ENCODE measurements at places on chromosomes 11 and 22.

GRCh38 chr11:21865541-21865940 is 327.3 kb upstream of the ANO5 start:
- no peak for DNase-seq

DNA sequence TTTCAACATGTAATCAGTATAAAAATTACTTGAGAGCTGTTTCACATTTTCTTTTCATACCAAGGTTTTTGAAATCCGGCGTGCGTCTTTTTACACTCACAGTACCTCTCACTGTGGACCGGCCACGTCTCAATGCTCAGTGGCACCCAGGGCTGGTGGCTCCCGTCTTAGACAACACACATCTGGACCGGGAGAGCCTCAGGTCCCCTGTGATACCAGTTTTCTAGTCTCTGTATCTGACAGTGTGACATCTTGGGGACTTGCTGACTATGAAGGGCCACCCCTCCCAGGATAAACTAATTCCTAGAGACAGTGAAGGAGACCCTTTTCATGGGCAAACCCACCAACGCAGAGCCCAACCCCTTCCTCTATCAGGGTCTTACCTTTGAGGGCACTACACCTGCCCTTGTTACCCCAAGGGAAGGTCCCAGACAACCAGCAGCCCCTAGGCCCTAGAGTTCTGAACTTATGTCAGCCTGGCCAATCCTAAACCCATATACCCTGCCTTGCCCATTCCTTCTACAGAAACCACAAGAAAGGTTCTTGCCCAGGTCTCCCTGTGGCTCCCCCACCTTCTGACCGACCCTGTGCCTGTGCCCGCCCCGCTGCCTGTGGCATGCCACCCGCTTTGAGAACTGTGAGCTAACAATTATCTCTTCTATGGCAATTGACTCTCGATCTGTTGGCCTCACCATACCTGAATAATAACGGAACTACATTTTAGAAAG is 6.1 kb upstream of the ASCL2 start:
- DNase-seq, result no peak

DNA sequence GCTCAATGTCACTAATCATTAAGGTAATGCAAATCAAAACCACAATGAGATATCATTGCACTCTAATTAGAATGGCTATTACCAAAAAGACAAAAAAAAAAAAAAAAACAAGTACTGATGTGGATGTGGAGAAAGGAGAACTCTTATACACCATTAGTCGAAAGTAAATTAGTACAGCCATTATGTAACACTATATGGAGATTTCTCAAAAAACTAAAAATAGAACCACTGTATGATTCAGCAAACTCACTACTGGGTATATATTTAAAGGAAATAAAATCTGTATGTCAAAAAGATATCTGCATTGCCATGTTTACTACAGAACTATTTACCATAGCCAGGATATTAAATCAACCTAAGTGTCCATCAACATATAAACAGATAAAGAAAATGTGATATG is 265.4 kb upstream of the ARHGAP20 start:
- no peak for DNase-seq

DNA sequence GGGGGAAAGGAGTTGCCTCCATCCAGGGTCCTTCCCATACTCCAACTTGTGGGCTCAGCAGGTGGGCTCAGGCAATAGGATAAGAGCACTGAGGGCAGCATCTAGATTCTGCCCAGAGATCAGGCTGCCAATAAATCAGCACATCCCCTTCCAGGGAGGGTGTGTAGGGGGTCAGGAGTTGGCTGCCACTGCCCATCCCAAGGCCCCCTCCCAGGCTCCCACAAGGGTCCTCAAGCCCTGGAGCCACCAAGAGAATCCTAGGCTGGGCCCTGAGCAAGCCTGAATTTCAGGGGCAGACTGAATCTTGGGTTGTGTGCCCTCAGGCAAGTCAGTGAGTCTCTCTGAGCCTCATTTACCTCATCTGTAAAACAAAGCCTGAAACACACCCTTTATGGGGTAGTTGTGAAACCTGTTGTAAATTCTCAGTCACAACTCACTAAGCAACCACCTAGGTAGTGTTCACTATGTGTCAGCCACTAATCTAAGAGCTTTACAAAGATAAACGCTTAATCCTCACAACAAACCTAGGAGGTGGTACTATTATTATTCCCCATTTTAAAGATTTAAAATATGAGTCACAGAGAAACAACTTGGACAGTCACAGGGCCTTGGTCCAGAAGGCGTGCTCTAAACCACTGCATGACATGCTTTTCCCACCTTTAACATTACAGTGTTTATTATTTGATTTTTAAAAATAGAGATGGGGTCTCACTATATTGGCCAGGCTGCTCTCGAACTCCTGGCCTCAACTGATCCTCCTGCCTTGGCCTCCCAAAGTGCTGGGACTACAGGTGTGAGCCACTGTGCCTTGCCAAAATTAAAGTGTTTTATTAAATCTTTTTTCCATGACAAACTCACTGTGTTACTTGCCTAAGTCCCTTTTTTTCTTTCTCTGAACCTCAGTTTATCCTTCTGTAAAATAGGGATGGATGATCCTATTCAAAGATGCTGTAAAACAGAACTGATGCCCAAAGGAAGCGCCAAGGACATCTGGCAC is 36.2 kb downstream of the LMO1 start:
- DNase-seq, result no peak

- peak; percentile 94 for DNase-seq
Measured at GRCh38 chr11:842370-843002, at the start of the genes POLR2L and TSPAN4. POLR2L (minus strand) TSS chr11:842529; CDS start chr11:842508, 21 bp downstream. TSPAN4 (plus strand) TSS chr11:842852; CDS start chr11:850305, 7,453 bp downstream.

DNA sequence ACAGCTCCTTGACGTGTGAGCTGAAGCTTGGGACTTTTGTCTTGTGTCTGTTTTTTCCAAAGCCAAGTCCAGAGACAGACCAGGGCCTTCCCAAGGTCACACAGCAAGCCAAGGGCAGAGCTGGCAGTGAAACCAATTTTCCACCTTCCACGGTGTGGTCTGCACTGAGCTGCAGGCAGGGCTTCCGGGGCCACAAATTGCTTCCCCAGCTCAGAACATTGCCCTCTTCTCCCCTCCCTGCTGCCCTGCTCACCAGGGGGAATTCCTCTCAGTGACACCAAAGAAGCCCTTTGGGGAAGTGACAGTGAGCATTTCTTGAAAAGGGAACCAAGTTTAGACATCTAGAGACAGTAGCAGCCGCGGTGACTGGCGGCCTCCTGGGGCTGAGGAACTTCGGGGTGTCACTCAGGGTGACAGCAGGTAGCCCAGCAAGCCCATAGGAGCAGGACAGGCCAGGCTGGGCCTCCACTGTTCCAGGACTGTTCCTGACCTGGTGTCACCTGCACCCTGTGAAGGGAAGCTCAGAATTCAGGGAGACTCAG is 9.2 kb downstream of the FXYD2 start:
- no peak for DNase-seq

- no peak for DNase-seq
Measured at GRCh38 chr11:18668131-18668530, 30.4 kb upstream of the TMEM86A start.

DNA sequence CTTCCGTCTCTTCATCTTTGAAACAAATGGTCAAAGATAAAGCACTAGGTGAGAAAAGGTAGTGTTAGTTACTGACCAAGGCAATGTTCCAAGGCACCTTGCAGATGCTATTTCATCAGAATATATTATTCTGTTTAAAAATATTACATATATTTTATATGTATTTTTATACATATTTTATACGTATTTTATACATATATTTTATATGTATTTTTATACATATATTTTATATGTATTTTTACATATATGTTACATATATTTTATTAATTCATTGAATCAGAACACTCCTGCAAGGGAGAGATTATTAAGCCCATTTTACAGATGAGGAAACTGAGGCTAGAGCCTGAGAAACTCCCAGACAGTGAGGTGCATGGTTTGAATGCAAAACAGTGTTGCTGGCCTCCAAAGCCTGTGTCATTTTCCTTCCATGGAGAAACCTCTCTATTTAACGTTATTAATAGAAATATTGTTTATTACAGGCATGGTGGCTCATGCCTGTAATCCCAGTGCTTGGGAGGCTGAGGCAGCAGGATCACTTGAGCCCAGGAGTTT is 120.6 kb upstream of the CD82 start:
- DNase-seq, result no peak

- DNase-seq, result no peak
Measured at GRCh38 chr11:61406991-61407728, 14.8 kb downstream of the TMEM216 start.

DNA sequence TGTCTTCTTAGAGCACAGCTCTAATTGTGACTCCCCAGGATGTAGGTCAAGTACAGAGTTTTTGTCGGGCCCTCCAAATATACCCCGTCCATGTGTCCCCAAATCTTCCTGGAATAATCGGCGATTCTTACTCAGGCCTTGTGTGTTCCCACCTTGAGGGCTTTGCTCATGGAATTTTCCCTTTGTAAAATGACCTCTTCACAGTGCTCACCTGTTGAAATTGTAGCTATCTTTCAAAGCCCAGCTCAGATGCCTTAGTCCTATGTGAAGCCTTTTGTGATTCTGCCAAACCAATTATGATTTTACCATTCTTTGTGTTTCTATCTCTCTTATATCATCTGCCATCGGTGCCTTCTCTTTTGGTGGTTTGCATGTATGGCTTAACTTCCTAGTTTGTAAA is 30.1 kb upstream of the RAG2 start:
- DNase-seq, result no peak

GRCh38 chr22:49432897-49433443 is 394.7 kb downstream of the BRD1 start:
- no peak for DNase-seq

DNA sequence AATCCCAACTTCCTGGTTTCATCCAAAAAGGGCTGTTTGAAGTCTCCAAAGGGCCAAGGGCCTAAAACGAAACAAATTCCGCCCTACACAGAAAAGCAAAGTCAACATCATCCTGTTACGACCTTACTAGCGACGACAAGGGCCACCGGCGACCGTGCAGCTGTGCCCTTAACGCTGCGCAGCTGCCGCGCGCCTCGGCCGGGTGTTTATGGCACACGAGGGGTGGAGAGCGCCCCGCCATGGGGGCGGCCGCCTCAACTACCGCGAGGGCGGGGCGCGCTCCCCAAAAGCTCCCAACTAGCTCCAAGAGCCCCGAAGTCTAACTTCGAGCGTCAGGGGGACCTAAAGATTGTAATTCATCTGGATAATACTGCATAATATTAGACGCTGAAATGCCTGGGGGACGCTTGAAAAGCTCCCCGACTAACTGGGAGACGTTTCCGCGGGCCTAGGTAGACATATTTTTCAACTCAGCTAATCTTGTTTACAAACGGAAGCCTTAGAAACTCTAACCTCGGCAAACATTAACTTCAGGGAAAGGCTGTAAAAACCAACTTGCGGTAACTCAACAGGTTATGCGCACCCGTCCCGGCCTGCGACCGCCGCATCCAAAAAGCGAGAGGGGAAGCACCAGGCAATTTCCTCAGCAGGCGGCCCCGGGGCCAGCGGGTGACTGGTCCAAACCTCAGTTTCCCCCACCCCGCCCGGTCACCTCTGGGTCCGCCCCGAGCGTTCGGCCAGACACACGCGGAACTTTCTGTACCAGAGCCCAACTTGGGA is 694 bp downstream of the TMEM123 start:
- peak; percentile 48 for DNase-seq

DNA sequence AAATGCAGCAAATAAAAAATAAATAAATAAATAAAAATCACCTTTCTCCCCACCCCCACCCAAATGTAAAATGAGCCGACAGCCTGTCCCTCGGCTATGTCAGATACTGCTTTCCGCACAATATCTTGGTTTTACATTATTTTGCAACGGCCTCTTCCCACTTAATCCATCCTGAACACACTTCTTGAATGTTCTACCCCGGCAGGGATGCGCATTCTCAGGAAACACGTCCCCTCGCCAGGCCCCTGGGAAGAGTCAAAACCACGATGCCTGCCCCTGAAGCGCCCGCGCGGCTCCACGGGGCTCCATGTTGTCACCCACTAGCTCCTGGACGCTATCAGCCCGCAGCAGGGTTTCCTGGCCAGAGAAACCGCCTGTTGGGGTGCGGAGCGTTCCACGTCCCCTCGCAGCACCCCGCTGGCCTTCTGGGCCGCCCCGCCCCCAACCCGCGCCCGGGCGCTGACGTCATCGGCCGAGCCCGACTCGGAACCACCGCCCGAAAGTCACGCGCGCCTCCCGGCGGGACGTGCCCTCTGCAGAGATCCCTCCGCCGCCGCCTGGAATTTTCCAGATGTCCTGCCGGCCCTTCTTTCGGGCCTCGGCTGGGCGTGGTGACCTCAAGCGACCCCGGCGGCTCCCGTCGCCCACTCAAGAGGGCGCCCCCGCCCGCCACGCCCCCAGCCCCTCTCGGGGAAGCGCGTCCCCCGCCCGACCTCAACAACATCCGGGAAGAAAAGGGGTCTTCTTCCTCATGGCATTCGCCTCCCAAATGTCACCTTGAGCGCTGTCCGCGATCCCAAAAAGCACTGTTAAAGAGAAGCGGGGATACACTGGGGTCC is 585 bp upstream of the NEAT1 start:
- peak; percentile 99 for DNase-seq

DNA sequence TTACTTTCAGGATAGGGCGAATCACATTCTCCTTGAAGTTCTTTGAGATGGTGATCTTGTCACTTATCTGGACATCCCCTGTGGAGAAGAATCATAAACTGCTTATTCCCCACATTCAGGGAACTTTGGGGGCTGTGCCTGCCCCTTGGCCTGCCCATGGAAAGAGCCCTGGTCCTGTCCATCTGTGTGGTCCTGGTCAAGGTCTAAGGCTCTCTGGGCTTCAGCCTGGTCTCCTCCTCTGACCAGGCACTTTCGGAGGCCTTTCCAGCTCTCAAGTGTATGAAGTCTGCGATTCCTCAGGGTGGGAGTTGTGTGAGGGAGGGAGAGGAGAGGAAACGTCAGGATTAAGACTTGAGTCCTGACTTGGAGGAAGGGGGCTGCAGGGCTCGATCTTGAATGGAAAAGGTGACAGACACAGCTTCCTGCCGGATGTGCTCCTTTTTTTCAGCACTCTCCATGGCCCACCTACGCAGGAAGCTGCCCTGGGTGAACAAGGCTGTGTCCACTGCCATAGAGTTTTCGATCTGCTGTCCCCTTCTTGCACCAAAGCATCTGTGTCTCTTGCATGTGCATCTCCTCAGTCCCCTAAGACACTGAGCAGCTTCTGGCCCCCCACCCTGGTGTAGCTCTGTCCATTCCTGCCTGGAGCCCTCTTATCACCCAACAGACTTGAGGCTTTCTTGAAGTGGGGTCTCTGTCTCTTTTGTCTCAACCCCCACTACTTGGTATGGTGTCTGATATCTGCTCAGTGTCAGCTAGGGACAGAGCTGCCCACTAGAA is 50.8 kb upstream of the PHOX2A start:
- no peak for DNase-seq

- no peak for DNase-seq
Measured at GRCh38 chr11:117519590-117519989, 191.9 kb downstream of the CEP164 start.

Measured in choroid plexus epithelial cell (primary cell).